ENCODE measurements at places on chromosomes 2 and 18.

GRCh38 chr2:39547811-39548719 is 111.0 kb upstream of the MAP4K3 start:
- H3K27me3 ChIP-seq = no peaks in the 10 kb centered on the region
- no peak overlapping the region for H3K4me3 ChIP-seq
- H3K36me3 ChIP-seq = no peaks in the 10 kb centered on the region
- no peak overlapping the region for H3K27ac ChIP-seq

- peak; percentile 88 for DNase-seq
- peaks cover 30% of the 10 kb centered on the region for H3K4me1 ChIP-seq
- H3K27me3 ChIP-seq = no peaks in the 10 kb centered on the region
- no peak within 1 kb of the TSS for H3K27ac ChIP-seq
Measured at GRCh38 chr2:9951522-9952285, at the start of gene GRHL1. GRHL1 (plus strand) TSS chr2:9951693; CDS start chr2:9951834, 141 bp downstream.

DNA sequence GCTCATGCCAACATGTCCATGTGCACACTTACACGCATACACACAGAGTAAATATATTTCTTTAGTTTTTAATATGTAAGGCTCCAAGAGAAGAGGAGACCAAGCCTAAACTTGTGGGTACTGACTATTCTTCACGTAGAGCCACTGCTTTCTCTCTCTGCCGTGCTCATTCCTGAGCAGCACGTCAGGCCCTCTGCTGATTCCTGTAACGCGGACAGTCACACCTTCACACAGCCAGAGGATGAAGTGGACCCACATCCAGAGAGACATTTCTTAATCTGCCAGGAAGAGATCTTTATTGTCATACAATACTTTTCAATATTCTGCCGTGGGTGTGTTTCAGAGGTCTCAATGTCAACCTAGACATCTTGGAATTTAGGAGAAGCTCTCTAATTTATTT is 560.7 kb downstream of the STK39 start:
- H3K36me3 ChIP-seq = no peaks in the 10 kb centered on the region
- DNase-seq = no peak
- no peaks in the 10 kb centered on the region for H3K4me1 ChIP-seq
- H3K27ac ChIP-seq = no peak overlapping the region
- no peaks in the 10 kb centered on the region for H3K27me3 ChIP-seq

DNA sequence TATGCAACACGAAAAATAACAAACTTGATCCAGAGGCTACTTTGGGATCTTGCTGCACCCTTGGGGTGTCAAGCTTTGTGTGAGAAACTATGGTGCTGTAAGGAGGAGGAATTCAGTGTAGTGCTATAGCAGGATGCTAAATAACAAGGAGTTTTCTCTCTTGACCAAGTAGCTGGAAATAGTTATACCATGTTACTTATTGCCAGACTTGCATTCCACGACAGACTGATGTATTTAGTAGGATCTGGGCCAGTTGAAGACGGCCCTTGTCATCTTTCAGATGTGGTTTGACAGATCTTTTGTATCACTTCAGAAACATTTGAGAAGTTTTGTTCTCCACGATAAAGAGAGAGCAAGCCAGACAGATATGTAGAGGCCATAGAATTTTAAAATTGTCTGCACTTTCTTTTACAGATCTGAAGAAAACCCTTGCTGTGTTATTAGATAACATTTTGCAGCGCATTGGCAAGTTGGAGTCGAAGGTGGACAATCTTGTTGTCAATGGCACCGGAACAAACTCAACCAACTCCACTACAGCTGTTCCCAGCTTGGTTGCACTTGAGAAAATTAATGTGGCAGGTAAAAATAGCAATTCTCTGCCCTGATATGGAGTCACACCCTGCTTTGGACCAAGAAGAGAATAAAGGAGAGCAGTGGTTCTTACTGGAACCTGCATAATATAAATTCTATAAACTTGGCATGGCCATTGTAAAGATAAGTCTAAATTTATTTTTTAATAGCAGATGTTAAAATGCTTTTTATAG is 16.3 kb downstream of the MGAT5 start:
- H3K27ac ChIP-seq = no peak overlapping the region
- H3K4me1 ChIP-seq = no peaks in the 10 kb centered on the region
- no peaks in the 10 kb centered on the region for H3K36me3 ChIP-seq
- H3K27me3 ChIP-seq = no peaks in the 10 kb centered on the region
- no peak for DNase-seq

- no peaks in the 10 kb centered on the region for H3K36me3 ChIP-seq
- H3K4me3 ChIP-seq = no peak overlapping the region
- no peak overlapping the region for H3K27ac ChIP-seq
Measured at GRCh38 chr2:47631792-47632398, 151.1 kb upstream of the MSH6 start.

Data from left lung (tissue), 14 donors.